ENCODE measurements at places on chromosomes 12 and 14.

- no peak for DNase-seq
Measured at GRCh38 chr12:98439981-98440581, 75.3 kb upstream of the TMPO start.

DNA sequence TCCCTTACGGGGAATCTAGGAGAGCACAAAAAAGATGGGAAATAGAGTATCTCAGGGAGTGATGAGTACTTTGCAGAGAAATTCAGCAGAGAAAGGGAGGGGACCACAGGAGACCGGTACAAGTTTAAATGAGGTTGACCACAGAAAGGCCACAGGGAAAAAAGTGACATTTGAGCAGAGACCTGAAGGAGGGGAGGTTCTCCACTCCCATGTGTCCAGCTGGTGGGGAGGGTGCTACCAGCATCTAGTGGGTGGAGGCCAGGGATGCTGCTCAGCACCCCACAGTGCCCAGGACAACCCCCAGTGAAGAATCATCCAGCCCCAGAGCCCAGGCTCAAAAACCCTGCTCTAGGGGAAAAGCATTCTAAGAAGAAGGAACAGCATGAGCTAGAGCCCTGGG is 34.6 kb downstream of the TESC start:
- no peak for DNase-seq

- no peak for DNase-seq
Measured at GRCh38 chr12:7093892-7094291, 1.6 kb upstream of the C1R start.

GRCh38 chr14:54170301-54170700 is 213.7 kb upstream of the BMP4 start:
- no peak for DNase-seq

- DNase-seq, result peak; percentile 100
Measured at GRCh38 chr14:61561657-61562276, 133.5 kb upstream of the HIF1A start.

DNA sequence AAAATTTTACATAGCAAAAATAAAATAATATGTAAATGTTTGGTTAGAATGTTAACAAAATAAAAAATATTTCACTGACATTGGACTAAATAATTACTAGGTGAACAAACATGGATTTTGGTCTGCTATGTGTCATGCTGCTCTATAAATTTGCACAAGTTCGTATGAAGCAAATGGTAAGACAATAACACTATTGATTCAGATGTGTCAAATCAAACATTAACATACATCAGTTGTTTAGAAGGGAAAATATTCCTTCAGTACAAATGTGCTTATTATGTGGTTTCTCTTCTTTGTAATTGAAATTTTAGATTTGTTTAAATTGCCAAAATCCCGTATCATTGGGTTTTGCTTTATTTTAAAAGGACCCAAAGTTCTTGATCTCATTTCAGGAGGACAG is 46.9 kb downstream of the PAWR start:
- no peak for DNase-seq

DNA sequence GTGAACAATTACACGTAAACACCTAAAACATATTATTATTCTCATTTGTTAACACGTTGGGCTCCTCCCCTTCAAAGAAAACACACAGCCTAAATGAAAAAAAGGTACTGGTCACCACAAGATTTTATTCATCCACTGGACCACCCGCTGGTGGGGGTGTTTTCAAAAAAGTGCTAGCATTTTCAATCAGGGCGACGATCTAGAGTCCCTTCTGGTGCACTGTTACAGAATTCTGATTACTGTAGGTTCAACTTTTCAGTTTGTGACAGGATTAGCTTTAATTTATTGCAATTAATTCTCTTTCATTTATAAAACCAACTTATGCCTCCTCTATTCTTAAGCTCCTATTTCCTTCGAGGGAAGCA is 443 bp downstream of the MAGOHB start:
- no peak for DNase-seq

DNA sequence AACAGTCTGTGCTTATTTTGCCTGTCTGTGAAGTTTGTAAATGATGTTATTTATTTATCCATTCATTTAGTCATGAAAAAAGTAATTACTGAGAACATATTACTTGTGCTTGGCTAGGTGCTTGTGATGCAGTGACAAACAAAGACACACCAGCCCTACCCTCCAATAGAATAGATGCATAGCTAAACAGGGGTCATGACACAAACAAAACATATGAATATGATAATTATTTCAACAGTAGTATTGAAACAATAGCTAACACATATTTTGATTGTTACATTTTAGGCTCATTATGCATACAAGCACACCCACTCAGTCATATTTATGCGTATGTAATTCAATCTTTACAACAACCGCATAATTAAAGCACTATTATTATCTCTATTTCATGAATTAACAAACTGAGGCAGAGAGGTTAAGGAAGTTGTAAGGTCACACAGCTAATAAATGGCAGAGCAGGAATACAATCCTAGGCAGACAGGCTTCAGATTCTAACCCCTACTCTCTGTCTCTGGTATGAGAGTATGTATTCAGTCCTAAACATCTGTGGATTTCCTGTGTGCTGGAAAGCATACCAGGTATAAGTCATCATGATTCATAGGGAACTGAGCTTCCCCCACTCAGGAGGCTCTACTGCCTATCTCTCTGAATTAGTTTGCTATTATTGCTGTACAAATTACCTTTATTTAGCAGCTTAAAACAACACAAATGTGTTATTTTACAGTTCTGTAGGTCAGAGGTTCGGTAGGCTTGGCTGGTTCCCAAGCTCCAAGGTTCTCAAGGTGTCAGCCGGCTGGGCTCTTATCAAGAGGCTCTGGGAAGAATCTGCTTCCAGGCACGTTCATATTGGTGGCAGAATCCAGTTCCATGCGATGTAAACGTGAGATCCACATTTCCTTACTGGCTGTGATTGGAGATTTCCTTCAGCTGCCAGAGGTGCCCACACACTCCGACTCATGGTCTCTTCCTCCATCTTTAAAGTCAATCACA is 509.4 kb downstream of the GALC start:
- DNase-seq, result peak; percentile 43

GRCh38 chr12:25775968-25776367 is 182.5 kb upstream of the RASSF8 start:
- no peak for DNase-seq

DNA sequence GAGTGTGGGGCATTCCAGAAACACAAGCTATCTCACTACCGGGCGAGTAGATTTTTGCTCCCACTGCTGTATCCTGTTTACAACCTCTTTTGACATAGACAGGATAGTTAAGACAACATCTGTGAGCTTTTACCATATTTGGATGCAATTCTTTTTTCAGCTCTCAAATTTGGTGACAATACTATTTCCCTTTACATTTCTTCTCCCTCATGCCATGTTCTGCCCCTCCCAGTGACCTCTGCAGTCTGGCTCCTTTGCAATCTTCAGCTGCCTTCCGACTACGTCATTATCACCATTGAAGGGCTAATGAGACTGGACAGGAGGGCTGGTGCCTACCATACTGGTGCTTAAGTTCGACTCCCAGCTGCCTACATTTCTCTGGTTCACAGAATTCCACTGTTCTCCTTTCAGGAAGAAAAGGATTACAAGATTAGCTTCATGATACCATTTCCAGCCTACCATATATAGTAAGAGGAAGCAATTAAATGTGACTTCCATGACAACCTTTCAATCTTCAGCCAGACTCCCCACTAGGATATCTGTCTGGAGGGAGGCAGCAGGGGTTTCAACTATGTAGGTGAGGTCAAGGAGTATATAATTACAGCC is 251.6 kb downstream of the PHLDA1 start:
- DNase-seq, result no peak

DNA sequence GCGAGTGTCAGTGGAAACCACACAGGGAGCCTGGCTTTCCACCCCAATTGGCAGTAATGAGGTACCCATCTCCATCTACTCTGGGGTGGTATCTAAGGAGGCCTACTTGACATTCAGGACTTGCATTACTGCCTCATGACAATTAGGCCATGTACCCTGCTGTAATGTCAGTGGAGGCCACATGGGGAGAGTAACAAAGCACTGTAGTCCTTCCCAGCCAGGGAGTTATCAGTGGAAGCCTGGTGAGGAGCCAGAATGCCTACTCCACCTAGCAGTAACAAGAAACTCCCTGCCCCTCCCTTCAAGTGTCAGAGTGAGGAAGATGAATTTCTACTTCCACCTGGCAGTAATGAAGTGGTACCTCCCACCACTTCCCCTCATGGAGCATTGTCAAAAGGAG is 12.5 kb downstream of the TIMM9 start:
- DNase-seq, result no peak

- DNase-seq, result no peak
Measured at GRCh38 chr14:56887216-56887615, 76.9 kb upstream of the OTX2 start.

DNA sequence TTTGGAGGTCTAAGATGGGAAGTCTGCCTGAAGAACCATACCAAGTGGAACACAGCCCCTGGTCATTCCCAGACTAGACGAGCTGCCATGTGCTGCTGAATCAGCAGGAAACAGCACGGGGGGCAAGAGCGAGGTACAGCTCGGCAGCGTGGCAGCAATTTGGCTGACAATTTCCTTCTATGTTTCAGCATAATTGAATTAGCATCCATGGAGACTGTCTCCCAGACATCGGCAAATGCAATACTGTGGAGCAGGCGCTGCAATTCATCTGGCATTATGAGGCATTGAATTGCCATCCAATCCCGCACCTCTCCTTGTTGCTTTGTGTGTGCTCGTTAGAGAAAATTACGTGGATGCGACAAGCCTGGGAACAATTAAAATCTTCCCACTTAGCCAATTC is 46.0 kb upstream of the CCDC60 start:
- no peak for DNase-seq

DNA sequence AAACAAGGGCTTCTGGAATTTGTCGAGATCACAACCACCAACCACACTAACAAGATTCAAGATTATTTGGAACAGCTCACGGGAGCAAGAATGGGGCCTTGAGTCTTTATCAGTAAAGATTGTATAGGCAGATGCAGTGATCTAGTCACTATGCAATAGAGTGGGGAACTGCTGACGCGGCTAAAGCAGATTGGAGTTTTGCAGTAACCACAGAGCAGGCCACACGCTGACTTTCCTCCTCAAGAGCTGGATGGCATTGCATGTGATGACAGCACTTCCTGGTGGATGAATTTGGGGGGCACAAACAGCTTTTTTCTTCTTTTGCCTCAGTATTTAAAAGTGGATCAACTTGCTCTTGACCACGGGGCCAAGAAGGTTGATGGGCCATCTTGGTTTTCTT is 46.0 kb downstream of the KCNK13 start:
- DNase-seq, result no peak

GRCh38 chr12:28223025-28223554 is 32.8 kb downstream of the CCDC91 start:
- DNase-seq, result no peak

- DNase-seq, result no peak
Measured at GRCh38 chr12:66337381-66338010, 35.2 kb downstream of the HELB start.

DNA sequence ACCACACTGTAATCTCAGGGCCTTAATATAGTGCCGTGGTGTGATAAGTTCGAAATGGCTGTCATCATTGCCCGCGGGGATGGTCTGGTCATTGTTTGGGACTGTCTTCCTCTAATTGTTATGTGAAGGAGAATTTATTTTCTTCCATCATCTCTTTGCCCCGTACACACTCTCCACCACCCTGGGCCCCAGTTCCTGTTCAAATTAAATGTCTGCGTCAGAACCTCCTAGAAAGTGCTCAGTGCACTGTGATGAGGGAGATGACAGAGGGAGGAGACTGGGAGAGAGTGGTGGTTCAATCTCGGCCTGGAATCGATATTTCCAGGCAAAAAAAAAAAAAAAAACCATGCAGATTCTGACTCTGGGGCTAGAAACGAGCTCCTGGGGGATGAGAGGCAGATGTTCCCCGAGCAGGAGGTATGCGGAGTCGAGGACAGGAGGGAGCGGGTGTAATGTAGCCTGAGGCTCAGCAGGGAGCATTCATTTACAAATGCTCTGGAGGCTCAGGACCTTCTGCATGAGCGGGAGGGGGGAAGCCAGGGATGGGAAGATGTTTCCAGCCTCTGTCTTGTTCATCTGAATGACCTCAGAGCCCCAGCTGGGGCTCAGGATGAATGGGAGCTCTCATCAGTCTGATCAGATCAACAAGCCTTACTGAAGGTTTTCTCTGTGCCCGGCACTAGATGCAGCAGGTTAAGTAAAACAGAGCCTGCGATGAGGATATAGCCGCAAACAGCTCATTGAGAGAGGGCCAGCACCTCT is 219.5 kb downstream of the TBX5 start:
- no peak for DNase-seq

DNA sequence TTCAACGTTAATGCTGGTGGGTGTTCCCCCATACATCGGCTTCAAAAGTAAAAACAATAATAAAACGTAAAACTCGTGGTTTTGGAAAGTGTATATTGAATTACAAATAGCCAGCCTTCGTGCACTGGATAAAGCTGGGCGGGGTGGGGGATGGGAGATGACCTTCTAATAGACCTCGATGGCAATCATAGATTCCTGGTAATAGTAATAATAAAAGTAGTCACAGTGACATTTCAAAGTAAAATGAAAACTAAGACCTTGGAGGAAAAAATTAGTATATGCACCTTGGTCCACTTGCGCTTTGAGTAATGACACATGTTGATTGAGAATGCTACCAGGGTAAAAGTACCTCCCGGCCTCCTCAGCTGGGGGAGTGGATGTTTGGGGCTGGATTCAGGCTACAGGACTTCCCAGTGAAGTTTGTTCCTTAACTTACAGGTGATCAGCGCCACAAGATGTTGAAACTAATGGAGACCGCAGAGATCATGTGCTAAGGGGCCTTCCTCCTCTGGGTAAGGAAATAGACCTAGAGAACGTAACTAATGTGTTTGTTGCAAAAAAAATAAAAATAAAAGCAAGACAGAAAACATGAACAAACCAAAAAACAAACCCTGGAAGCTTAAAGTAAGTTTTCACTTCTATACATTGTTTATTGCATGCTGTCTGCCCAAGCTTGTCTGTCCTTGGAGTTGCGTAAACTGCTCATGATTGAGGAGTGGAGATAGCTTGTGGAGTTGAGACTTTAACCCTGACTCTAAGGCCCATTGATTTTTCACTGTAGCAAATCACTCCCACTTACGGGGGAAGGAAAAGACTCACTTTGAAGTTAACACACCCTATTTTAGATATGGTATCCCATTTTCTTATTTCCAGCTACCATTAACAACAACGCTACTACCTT is 907 bp upstream of the LRIG3 start:
- no peak for DNase-seq

- no peak for DNase-seq
Measured at GRCh38 chr12:75909714-75910656, 121.6 kb downstream of the PHLDA1 start.

DNA sequence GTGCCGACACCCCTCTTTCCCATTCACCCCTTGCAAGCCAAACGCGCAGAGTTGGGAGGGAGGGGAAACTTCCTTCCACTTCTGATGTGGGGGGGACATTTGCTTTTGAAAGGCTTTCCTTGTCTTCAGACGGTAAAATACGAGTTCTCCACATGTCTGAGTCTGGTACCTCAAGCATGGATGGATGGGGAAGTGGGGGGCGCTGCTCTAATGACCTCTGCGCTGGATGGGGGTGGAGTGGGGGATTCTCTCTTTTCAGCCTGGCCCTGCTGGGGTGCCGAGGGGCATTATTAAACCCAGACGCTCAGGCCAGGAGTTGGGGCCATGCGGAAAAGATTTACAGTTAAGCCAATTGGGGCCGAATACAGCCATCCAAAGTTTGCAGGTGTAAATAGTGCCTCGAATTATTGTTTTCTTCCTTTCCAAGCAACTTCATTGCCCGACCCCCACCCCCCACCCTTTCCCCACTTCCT is 9.1 kb upstream of the TBX3 start:
- DNase-seq, result no peak
